T-helper 17 cell (primary cell): ENCODE measurements at places on chromosomes 2 and 18.

DNA sequence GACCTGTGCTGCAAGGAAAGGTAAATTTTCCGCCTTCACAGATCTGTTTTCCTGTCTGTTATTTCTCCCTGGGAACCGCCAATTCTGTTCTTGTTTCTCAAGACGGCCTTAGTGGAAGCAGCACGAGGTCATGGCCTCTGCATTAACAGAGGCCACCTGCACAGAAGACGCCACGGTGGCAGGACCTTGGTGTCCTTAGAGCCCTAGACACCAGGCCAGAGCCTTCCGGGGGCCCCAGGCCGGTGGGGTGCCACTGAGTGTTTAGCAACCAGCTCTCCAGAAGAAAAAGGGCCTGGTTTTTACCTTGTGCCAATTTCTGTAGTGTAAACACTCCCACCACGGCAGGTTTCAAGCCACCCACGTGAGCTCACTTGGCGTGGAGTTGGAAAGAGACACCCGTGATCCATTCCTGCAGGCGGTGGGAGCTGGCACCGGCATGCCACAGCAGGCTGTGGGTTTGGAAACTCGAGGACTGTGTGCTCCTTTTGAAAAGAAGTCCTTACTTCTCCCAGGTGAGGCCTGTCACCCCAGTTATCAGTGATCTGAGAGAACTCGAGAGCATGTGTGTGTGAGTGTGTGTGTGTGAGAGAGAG, 103.9 kb upstream of the HDAC4 start:
- no peak for DNase-seq

GRCh38 chr2:100666996-100667395, 104.2 kb downstream of the PDCL3 start:
- DNase-seq, result no peak

DNA sequence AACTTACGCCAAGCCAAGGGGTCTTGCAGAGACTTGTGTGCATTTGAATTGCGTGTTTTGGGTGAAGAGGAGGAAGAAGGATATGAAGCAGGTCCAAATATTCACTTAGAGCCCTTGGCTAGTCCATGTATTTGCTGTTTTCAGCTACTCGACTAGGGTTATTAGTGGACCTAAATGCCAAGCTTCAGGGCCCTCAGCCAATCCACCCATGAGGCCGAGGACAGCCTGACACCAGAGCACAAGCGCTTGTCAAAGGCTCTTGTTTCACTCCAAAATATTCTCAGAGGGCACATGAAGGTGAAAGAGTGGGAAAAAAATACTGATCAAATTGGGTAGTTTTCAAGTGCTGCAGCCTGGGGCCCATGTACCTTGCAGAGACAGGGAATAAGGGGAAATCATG, 174.8 kb upstream of the ACAA2 start:
- DNase-seq, result no peak

DNA sequence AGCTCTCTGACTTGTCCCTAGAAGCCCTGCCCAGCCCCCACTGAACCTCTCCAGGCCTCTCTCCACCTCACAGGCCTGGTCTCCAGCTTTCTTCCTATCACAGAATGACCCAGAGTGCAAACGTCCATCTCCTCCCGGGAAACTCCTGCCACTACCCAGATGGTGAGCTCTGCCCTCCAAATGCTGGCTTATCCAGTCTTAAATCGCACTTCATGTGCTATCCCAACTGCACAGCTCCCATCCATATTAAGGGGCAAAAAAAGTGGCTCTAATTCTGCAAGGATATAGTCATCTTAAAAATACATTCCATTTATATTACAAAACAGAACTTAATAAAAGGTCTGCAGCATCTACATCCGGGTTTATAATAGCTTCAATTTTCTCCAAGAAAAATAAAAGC, 70.8 kb upstream of the CDC42EP3 start:
- no peak for DNase-seq

- DNase-seq, result no peak
Measured at GRCh38 chr2:239073270-239073669, 225.4 kb downstream of the TWIST2 start.

- no peak for DNase-seq
Measured at GRCh38 chr18:47346016-47346415, 94.6 kb upstream of the SKOR2 start.

DNA sequence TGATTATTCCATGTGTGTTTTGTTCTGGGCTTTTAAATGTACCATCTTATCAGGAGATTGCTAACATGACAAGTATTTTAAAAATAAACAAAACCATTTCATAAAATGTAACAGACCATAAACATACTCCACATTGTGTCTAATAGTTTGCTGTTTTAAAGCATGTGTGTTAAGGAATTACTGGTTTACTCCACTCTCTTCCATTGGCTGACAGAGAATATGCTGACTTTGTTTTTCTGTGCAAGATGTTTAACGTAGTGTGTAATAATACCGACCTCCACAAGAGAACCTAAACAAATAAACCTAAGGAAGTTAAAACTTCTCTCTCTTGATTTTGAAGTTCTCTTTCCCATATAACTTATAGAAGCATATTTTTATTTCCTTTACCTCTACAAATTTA, 17.0 kb upstream of the TMEM18 start:
- no peak for DNase-seq
